Lung (tissue), 17 donors: ENCODE measurements at places on chromosomes 12 and 14. TPM values are rescaled to one million over a fixed set of nuclear protein-coding genes. Genes with fewer than 3 reads are reported as not detected.

The THTPA gene
- 22.1 TPM for total RNA-seq

The EPYC gene
- total RNA-seq, result 0.31 TPM

DNA sequence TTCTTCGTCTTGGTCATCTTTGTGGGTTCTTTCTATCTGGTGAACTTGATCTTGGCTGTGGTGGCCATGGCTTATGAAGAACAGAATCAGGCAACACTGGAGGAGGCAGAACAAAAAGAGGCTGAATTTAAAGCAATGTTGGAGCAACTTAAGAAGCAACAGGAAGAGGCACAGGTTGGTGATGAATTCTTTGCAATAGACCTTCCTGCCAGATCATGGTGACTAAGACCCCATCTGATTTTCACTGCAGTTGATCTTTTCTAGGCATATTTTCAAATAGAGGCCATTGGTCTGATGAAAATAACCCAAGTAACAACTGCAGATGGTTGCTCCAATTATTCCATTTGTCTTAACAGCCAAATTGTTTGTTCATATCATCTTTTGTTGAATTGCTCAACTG is 114.4 kb downstream of the SCN8A start:
- H3K4me1 ChIP-seq, result no peaks in the 10 kb centered on the region
- H3K36me3 ChIP-seq, result peaks cover 1% of the 10 kb centered on the region
- no peak overlapping the region for H3K27ac ChIP-seq
- H3K27me3 ChIP-seq, result no peaks in the 10 kb centered on the region

GRCh38 chr14:78790271-78790670 is 620.1 kb downstream of the NRXN3 start:
- no peaks in the 10 kb centered on the region for H3K4me1 ChIP-seq
- no peak overlapping the region for H3K27ac ChIP-seq
- no peaks in the 10 kb centered on the region for H3K36me3 ChIP-seq
- no peak overlapping the region for H3K4me3 ChIP-seq

GRCh38 chr14:77641534-77642341 is 25.3 kb upstream of the SPTLC2 start:
- DNase-seq, result peak; percentile 78
- H3K4me3 ChIP-seq, result peak overlapping the region; percentile 25
- peak overlapping the region; percentile 93 for H3K27ac ChIP-seq
- H3K27me3 ChIP-seq, result no peaks in the 10 kb centered on the region

DNA sequence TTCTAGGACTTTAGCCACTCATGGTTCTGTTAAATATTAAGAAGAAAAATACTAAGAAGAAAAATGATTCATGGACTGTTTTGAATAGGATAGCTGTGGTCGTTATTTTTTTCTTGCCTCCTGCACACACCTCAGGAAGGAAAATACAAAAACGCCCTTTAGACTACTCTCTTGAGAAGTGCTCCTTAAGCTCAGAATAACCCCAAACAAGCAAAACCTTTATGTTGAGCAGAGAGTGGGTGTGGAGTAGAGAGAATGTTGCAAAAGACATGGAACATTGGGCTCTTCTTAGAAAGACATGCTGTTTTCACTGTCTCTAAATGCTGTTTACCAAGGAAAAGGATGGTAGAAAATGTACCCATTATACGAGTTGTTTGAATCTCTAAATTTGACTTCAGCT is 140.3 kb downstream of the LMNTD1 start:
- H3K27me3 ChIP-seq, result no peaks in the 10 kb centered on the region
- H3K4me1 ChIP-seq, result no peaks in the 10 kb centered on the region
- DNase-seq, result no peak
- H3K36me3 ChIP-seq, result no peaks in the 10 kb centered on the region
- no peak overlapping the region for H3K4me3 ChIP-seq

DNA sequence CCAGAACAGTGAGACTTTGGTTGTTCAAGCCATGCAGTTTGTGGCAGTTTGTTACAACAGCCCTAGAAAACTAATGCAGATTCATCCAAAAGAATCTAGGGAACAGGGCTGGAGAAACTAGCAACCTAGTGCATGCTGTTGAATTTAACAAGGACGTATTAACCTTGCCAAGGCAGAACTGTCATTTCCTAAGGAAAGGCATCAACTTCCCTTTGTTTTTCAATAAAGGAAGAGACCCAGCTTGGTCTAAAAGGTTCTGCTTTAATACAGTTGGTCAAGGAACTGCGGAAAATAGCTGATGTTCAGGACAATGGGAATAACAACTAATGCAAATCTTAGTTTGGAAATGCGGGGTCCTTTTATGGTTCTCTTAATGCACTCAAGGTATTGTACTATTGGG is 11.5 kb downstream of the AK7 start:
- H3K27ac ChIP-seq, result no peak overlapping the region
- no peaks in the 10 kb centered on the region for H3K4me1 ChIP-seq
- DNase-seq, result peak; percentile 2
- no peaks in the 10 kb centered on the region for H3K36me3 ChIP-seq
- H3K27me3 ChIP-seq, result no peaks in the 10 kb centered on the region

DNA sequence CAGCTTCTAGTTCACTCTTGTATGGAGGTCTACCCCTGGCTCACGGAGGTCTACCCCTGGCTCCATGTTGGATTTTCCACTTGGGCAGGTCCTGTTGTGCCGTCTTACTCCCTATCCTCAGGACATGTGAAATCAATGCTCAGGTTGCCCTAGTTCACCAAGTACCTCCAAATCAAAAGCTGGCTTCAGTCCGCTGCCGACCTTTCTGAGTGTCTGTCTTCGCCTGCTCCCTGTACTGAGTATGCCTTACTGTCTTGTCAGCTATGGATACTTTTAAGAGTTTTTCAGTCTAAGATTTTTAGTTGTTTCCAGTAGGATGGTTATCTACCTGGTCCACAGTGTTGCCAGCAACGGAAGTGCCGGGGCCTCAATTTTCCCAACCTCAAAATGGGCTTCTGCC is 40.1 kb upstream of the BCL11B start:
- H3K27ac ChIP-seq, result no peak overlapping the region
- no peaks in the 10 kb centered on the region for H3K27me3 ChIP-seq
- H3K36me3 ChIP-seq, result no peaks in the 10 kb centered on the region
- H3K4me1 ChIP-seq, result no peaks in the 10 kb centered on the region
- H3K4me3 ChIP-seq, result no peak overlapping the region
